ENCODE measurements at places on chromosomes 11 and 22.

DNA sequence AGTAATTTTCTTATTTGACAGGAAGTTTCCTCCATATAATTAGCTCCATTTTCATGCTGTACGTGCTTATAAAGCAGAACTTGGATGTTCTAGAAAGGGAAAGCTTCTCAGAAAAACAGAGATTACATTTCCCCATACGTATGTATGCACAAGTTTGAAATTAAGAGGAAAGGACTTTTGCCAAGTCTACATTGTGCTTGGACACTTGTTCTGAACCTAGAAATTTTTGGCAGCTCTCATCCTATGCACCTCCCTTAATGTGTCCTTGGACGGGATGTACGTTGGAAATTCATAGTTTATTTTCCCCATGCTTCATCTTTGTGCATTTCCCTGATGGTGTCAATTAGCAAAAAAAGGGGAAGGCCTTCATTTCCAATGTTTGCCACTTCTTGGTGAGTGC, 322.7 kb downstream of the BLID start:
- no peak for DNase-seq

- DNase-seq = no peak
Observed at GRCh38 chr11:114192841-114193389, 103.3 kb upstream of the NNMT start.

DNA sequence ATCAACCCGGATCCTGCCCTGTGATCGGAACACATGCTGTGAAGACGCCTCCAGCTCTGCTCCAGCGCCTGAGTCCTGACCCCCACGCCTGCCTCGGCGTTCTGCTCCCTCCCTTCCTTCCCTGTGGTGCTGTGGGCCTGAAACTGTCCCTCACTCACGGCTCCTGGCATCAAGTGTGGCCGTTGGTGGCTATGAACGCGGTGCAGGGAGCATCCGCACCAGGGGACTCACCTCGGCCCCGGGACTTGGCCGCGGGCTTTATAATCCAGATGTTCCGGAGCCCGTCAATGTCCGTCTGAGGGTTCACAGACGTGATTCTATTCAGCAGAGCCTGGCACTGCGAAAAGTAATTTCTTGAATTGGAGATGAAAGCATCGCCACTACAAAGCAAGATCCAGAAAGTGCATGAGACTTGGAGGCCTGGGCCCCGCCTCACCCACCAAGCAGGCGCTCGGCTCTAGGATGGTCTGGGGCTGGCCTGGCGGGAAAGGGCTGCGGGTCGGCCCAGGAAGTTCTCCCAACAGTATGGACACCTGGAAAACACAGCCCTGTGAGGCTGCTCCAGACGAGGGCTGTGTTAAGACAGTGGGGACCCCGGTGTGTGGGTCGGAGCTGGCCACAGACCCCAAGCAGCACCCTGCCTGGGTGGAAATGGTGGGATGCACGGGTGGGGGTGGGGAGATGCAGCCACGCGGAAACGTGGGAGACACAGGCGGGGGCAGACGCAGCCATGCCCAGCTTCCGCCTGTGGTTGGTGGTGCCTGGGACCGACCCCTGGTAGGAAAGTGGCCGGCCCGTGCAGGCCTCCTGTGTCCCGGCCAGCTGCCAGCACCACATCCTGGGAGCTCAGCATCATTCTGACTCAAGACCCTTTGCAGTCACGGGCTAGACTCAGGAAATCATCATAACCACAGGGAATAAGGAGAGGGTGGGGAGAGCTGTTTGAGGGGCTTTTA, 21.8 kb upstream of the IL17REL start:
- DNase-seq = no peak

DNA sequence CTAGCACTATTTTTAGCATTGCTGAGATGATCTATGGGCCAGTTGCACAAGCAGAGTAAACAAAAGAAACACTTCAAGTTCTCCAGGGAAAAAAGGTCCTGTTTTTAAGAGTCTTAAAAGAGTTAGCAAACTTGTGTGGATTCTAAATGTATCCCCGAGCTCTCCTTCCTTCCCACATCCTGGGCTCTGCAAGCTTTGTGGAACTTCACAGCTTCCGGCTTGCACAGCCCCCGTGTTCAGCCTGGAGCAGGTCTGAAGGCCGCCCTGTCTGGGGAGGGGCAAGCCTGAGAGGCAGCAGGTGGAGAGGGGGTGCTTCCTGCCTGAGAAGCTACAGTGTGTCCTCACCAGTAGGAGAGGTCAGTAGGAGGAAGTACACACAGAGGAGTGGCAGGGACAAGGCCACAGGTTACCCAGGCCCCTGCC, 35.1 kb upstream of the SUSD2 start:
- DNase-seq = no peak

DNA sequence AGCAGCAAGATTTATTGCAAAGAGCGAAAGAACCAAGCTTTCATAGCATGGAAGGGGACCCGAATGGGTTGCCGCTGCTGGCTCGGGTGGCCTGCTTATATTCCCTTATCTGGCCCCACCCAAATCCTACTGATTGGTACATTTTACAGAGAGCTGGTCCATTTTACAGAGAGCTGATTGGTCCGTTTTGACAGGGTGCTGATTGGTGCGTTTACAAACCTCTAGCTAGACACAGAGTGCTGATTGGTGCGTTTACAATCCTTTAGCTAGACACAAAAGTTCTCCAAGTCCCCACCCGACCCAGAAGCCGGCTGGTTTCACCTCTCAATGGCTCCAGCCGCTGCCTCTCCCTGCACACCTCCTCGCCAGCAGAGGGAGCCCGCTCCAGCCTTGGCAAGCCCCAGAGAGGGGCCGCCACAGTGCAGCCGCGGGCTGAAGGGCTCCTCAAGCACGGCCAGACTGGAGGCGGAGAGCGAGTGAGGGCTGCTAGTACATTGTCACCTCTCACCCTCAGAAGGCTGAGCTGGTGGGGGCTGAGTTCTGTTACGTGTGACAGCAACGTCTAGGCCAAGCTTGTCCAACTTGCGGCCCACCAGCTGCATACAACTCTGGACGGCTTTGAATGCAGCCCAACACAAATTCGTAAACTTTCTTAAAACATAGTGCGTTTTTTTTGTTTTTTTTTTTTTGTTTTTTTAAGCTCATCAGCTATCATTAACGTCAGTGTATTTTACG, 8.7 kb downstream of the PTH start:
- peak; percentile 55 for DNase-seq

- peak; percentile 71 for DNase-seq
Observed at GRCh38 chr11:75214411-75214821, 26.2 kb upstream of the TPBGL start.

GRCh38 chr22:18152519-18152918, 2.5 kb downstream of the USP18 start:
- DNase-seq = no peak

DNA sequence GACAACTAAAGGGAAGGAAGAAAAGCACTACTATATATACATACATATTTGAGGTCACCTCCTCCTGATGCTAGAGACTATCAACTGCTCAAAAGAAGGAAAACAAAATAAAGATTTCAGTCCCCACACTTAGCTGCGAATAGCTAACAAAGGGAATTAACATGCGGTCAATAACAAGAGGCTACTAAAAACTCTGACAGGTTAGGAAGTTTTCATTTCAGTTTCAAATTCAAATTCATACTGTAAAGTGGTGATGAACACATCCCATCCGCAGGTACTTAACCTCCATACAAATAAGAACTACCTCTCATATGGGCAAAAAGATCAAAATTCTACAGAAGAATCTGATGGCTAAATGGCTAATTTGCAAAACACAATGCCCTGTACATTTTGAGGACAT, 2.6 kb downstream of the NAP1L4 start:
- DNase-seq = no peak

GRCh38 chr22:28815111-28815510, 14.7 kb upstream of the XBP1 start:
- no peak for DNase-seq

- DNase-seq = no peak
Observed at GRCh38 chr11:102260241-102260640, 57.0 kb upstream of the BIRC3 start.

DNA sequence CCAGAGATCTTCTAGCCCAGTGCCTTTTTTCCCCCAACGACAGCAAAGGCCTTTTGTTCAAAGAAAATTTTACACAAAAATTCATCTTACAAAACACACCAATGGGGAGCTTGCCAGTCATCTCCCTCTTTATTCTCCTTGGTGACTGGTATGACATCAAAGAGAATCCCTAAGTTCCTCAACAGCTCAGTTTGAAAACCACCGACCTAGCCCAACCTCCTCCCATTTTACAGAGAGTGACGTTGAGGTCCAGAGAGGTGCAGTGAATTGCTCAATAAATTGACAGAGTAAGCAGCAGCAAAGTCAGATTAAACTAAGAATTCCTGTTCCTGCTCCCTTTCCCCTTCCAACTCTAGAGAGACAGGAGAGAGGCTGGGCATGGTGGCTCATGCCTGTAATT, 7.8 kb downstream of the SLC43A3 start:
- DNase-seq = no peak

DNA sequence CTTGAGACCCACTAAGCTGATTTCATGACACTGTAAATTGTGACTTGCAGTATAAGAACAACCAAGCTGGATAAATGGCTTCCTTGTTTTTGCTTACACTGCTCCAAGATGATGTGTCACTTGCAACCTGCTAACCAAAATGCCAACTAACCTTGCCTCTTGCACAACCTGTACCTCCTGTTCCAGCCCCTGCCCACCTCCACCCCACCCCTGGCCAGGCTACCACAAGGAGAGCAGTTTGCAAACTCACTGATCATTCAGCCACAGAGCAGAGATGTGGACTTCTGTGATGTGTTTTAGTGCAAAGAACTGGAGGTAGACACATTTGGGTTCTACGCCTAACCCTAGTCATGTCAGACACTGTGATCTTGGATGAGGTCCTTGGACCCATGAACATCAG, 4.3 kb upstream of the APOL6 start:
- no peak for DNase-seq

GRCh38 chr22:43891360-43892182, at the start of gene PNPLA5:
PNPLA5 (minus strand) TSS chr22:43892013; CDS start chr22:43891880, 133 bp downstream.
- peak; percentile 20 for DNase-seq

GRCh38 chr11:115637599-115638241, 133.5 kb upstream of the CADM1 start:
- DNase-seq = no peak

GRCh38 chr11:86807360-86807759, 7.0 kb downstream of the PRSS23 start:
- DNase-seq = no peak

GRCh38 chr22:36879775-36880174, 19.0 kb downstream of the NCF4 start:
- DNase-seq = no peak

DNA sequence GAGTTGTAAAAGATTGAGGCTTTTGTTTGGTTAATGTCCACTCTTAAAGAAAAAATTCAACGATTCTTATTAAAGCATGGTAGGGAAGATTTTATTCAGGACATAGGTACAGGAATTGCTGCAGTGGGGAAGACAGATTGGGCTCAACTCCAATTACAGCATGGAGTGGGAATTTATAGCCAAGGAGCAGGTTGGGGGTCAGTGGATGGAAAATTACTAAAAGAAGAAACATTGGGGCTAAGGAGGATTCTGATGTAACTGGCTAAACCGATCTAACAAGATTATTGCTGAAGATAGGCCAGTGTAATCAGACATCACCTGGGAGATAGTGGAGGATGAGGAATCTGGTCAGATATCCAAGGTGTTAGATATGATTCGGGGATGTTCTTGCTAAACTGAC, 97.4 kb downstream of the FAR1 start:
- DNase-seq = no peak

- DNase-seq = no peak
Observed at GRCh38 chr11:111213256-111213655, 32.3 kb upstream of the POU2AF2 start.

- DNase-seq = no peak
Observed at GRCh38 chr11:75158696-75159150, 7.8 kb downstream of the SLCO2B1 start.

GRCh38 chr11:77127920-77128691, at the start of gene MYO7A:
MYO7A (plus strand) TSS chr11:77128246; CDS start chr11:77130635, 2,389 bp downstream.
- DNase-seq = no peak

GRCh38 chr11:46127150-46127638, 5.9 kb upstream of the PHF21A start:
- DNase-seq = no peak

DNA sequence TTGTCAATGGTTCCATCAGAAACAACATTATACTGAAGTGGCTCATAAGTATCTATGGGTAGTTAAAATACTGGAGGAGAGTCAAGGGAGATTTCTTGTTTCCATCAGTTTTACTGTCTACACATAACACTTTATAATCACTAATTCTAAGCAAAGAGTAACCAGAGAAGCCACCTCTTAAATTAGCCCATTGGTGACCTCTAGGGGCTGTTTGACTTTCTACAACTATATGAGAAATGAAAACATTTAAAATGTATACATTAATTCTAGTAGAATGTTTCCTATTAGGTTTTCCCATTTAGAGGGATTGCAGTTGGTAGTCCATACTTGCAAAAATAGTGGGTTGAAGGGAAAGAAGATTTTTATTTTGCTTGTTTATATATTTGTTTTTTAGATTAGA, 504.3 kb downstream of the FAM181B start:
- no peak for DNase-seq

- no peak for DNase-seq
Observed at GRCh38 chr11:60991457-60991856, 20.0 kb downstream of the CD6 start.

GRCh38 chr11:47175746-47176327, 842 bp downstream of the ARFGAP2 start:
- no peak for DNase-seq

GRCh38 chr11:76335842-76336241, 45.1 kb downstream of the THAP12 start:
- DNase-seq = no peak

DNA sequence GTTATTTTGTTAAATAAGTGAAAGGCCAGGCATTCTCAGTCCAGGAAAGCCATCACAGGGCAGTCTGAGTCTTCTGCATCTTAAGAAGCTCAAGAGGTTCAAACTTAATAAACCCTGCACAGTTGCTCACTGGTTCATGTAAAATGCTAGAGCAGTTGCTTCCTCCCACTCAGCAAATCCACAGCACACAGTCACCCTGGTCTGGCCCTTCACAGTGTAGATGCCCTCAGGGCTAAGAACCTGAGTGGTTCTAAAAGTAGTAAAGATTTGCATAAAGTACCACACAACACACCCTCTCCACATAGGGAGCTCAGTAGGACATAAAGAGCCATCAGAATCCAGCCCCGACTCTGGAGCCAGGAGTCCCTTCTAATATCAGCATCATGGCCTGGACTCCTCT, 58.7 kb downstream of the ZNF280B start:
- no peak for DNase-seq

- DNase-seq = no peak
Observed at GRCh38 chr22:49371325-49372110, 456.2 kb downstream of the BRD1 start.

DNA sequence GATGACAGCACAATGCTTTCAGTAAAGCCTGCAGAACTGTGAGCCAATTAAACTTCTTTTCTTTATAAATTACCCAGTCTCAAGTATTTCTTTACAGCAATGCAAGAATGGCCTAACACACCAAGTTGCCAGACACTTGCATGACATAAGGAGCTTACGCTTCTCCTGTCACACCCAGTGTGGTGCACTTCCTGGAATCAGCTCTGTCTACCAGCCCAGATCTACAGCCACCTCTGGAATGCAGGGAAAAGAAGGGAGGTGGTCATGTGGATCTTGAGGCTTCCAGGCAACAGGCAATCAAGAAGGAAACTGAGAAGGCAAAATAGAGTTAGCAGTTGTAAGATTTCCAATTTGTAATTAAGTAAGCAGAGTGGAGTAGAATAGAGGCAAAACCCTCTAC, 37.4 kb upstream of the SESN3 start:
- no peak for DNase-seq
